ENCODE measurements at places on chromosomes 3 and 15.
A peak's percentile ranks its signal among the peaks of the same experiment; 100 is the strongest.

DNA sequence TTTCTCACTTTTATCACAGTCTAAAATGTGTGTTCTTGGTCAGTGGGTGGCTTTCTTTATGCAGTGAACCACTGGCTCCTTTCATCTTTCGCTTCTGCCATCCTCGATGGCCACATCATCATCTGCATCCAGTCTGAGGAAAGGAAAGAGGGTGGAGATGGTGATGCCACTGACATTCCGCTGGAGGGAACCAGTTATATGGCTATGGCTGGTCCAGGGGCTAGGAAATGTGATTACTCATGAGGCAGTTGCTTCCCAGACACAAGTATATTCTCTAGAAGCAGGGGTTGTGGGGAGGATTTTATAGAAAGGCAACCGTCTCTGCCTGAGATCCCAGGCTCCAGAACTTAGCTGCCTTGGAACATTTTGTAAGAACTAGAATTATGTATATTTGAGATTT, 246.7 kb upstream of the AZI2 start:
- DNase-seq: no peak

GRCh38 chr15:95923792-95924191, 406.7 kb upstream of the NR2F2 start:
- no peak for DNase-seq

GRCh38 chr15:98292442-98293240, 332.1 kb downstream of the ARRDC4 start:
- no peak for DNase-seq

DNA sequence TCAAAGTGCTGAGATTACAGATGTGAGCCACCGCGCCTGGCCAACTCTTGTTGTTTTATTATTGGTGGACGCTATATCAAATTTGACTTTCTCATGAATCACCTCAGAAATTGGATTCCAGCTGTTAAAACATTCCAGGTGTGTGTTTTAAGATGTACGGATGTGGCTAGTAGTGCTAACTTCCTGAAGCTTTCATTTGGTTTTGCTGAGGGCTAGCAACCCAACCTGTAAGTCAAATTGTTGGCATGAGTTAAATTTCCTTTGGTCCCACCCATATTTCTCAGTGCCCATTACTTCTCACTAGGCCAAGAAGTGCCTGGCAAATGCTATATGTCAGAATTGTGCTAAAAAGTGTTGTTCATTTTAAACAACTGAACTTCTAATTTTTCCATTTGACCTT, 13.1 kb upstream of the KAT2B start:
- no peak for DNase-seq

DNA sequence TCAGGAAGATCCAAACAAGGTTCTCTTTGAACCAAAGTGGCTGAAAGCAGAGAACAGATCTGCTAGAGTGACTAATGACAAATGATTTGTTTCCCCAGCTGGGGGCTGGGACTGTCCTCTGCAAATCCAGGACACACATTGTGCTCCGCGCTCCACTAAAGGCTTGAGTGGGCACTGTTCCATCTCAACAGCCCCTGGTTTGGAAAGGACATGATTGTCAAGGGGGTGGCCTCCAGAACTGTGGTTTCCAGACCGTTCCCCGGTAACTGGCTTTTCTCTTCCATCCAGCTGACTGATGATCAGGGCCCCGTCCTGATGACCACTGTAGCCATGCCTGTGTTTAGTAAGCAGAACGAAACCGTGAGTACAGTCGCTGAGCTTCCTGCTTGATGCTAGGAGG, 91.0 kb downstream of the LRTM1 start:
- DNase-seq: no peak

DNA sequence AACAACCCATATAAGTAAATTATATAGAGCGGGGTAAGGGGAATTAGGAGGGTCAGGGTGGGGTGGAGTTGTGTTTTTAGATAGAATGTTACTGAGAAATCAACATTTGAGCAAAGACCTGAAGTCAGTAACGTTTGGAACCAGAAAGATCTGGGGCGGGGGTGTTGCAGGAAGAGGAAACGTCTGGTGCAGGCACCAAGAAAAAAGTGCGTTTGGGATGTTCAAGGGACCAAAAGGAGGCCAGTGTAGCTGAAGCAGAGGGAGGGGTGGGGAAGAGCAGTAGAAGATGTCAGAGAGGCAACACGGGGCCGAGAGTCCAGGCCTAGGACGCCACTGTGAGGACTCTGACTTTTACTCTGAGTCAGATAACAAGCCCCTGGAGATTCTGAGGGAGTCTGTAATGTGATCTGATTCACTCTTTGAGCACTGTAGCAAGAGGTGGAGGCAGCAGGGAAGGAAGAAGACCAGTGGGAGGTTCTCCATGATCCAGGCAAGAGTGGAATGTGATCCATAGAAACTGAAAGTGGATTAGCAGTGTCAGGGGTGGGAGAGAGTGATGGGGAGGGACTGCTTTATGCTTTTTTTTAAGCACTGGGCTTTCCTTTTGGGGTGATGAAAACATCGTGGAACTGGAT, 179.3 kb upstream of the CHRM5 start:
- peak; percentile 28 for DNase-seq

DNA sequence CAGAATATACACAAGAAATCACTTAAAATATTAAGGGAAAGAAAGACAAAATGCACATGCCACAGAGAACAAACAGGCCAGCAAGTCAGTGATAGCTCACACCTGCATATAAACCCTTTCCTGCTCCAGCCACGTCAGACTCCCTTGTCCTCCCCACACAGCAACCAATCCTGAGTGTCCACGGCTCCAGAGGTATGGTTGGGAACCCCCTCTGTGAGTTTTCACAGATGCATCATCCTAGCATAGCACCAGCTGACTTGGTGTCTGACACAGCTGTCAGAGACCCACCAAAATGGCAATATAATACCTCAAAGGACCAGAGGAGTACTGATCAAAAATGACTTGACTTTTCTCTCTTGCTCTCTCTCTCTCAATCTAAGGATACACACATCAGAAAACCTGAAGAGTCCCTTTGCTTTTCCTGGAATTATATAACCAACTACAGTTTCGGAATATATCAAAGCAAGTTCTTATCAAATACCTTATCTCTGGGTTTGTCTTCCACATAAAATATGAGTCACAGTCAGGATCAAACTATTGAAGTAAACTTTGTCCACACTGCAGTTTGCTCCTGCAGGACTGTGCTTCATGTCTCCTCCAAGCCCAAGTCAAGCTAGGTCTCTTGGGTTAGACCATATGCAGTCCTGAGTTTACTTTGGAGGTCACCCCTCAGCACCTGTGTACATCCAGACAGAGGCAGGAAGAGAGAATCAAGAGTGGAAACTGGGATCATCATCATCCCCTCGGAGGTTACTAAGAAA, 187.1 kb upstream of the THBS1 start:
- no peak for DNase-seq

- DNase-seq: no peak
Observed at GRCh38 chr3:178289544-178290160, 246.6 kb upstream of the KCNMB2 start.

- DNase-seq: no peak
Observed at GRCh38 chr3:100361897-100362296, 27.3 kb downstream of the NIT2 start.

GRCh38 chr3:154050766-154051165, 70.4 kb upstream of the ARHGEF26 start:
- no peak for DNase-seq

GRCh38 chr15:89088605-89089315, 504 bp downstream of the ABHD2 start:
- no peak for DNase-seq

DNA sequence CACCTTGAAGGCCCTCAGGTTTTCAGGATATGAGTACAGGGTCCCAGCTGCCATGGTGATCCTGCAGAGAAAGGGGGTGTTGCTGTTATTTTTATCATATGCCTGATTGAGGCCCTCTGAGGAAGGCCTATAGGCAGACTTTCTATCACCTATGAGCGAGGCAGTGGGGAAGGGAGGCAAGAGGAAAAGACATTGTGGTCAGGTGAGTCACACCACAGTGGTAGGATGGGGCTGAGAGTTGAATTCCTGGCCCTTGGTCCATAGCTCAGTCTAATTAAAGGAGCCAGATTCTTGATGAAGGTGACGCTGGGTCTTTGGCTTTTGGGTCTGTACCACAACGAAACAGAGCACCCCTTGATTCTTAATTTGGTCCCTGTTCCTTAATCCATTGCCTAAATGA, 72.7 kb downstream of the ZNF621 start:
- no peak for DNase-seq

GRCh38 chr3:111761309-111761795, 97.7 kb upstream of the PHLDB2 start:
- DNase-seq: peak; percentile 89

GRCh38 chr3:148880681-148881080, 15.6 kb downstream of the CPA3 start:
- DNase-seq: no peak

DNA sequence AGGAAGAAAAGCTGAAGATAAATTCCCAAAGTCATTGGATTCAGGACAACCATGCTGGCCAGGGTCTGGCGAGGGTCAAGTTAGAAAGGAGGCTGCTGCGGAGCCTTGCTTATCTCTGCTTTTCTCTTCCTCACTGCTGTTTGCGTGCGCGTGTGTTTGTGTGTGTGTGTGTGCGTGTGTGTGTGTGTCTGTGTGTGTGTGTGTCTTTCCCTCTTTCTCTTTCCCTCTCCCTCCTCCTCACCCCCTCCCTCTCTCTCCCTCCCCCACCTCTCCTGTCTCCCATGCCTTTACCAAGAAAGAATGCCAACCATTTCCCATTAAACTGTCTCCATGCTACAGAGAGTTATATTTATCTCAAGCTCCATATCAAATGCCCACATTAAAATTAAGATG, at the start of gene COLQ:
Gene COLQ, minus strand, starts transcription at position 134 of the 393 bp plus-strand sequence. Its CDS starts 81 bp downstream, at position 53.
- no peak for DNase-seq

- no peak for DNase-seq
Observed at GRCh38 chr3:104988496-104988895, 378.2 kb upstream of the ALCAM start.

- DNase-seq: no peak
Observed at GRCh38 chr3:40756500-40756899, 231.7 kb downstream of the ZNF621 start.

- no peak for DNase-seq
Observed at GRCh38 chr3:72088486-72089025, 303.6 kb upstream of the PROK2 start.

DNA sequence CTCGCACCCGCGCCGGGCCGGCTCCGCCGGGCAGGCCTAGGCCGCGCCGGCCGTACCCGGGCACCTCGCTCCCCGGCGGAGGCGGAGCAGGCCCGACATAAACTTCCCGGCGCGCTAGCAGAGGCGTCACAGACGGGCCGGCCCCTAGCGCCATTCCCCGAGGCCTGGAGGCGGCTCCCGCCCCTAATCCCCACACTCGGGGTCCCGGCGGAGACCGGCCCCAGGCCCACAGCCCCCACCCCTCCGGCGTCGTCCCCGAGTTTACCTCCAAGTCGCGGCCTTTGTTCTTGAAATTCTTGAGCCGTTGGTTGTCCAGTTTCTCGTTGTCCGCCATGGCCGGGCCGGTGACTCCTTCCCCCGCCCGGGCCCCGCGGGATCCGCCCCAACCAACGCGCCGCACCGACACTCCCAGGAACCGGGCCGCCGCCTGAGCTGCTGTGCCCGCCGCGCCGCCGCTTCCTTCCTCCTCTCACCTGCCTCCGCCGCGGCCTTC, 376 bp downstream of the KPNA4 start:
- peak; percentile 28 for DNase-seq

GRCh38 chr15:28078191-28078719, 20.9 kb downstream of the OCA2 start:
- no peak for DNase-seq

DNA sequence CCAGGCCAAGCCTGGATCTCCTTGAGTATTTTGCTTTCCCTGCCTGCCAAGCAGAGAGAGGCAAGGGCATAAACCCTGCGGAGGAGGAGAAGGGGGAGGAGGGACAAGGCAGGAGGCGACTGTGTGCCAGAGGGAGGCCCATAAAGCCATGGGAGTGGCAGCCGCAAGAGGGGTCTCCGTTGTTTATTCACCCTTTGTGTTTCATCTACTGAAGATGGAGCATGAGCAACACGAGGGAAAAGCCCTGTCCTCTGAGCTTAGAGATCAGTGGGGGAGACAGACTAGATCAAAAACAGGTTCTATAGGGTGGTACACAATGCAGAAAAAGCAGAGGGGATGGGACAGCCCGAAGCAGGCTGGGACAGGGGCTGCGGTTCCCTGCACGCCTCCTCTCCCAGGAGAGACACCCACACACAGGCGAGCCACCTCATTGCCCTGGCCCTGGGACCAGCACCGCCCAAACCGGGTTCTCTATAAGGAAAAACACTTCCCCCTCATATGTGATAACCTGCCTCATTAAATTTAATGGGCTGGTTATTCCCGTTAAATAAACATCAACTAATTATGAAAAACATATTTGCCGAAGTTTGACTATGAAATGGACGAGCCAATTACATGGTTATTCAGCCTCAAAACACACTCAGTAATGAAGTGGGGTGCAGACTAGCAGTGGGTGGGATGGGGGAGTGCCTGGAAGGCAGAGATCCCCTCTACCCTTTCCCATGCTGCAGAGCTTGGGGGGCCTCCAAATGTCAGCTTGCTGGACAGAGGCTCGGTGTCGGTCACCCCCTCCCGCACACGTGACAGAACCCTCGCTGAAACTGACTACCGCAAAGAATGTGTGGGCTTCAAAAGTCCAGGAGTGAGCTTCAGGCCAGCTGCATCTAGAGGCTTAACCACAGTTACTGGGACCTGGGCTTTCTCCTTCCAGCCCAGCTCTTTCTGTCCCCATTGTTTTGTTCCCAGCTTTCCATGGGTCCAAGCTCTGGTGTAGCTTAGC, 14.2 kb upstream of the PLXNA1 start:
- no peak for DNase-seq

GRCh38 chr15:74374648-74375302, 7.3 kb upstream of the CYP11A1 start:
- DNase-seq: no peak

DNA sequence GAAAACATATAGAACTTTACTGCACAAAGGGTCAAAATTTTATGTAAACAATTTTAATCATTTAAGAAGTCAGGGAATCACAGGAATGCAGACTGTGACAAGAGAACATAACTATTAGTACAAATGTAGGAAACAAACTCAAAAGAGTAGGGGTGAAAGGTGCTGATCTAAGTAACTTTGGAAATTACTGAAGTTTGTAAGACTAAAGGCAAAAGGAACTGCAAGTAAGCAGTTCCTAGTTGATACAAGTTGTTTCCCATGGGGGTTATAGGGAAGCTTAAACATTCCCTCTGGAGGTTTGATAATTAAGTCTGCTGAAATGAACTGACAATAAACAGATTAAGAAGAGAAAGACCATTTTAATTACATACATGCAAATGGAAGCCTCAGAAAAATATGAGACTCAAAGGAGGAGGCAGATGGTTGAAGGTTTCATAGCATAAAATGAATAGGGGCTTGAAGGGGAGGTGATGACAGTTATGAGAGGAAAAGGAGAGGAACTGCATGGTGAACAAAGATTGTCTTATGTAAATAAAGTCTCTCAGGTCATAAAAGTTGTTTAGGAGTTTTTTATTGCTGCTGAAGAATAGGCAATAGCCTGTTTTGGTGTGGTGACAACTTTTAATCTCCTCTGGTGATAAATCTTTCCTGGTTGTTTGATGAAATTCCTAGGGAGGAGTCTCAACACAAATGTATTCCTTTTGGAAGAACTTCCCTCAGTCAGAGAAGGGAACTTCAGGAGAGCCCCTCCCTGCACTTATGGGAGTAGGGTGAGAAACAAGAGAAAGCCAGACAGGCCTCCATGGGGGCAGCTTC, 17.1 kb downstream of the SETMAR start:
- peak; percentile 38 for DNase-seq

- DNase-seq: no peak
Observed at GRCh38 chr15:92231461-92231860, 162.2 kb upstream of the ST8SIA2 start.

- DNase-seq: no peak
Observed at GRCh38 chr3:89947337-89947954, 840.0 kb downstream of the EPHA3 start.

GRCh38 chr3:89300526-89300925, 193.1 kb downstream of the EPHA3 start:
- no peak for DNase-seq

GRCh38 chr3:106719583-106719982, 657.7 kb upstream of the CCDC54 start:
- no peak for DNase-seq
